ENCODE measurements at places on chromosomes 2 and 18.

DNA sequence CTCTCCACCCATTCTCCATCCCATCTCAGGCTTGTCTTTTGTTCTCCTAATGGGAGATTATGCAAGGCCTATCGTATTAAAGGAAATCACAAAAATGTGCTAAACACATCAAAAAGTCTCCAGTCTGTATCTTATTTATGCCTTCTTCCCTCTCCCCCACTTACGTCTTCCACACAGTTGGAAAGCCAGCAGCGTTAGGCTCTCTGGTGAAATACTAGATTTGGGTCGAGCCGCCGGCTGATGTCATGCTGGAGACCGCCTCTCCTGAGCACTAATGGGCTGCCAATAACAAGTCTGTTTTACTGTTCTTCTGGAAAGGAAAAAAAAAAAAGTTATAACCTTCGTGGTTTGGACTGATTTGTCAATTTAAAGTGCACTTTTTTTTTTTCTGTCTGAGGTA, 182.7 kb upstream of the SIX2 start:
- DNase-seq, result peak; percentile 31

DNA sequence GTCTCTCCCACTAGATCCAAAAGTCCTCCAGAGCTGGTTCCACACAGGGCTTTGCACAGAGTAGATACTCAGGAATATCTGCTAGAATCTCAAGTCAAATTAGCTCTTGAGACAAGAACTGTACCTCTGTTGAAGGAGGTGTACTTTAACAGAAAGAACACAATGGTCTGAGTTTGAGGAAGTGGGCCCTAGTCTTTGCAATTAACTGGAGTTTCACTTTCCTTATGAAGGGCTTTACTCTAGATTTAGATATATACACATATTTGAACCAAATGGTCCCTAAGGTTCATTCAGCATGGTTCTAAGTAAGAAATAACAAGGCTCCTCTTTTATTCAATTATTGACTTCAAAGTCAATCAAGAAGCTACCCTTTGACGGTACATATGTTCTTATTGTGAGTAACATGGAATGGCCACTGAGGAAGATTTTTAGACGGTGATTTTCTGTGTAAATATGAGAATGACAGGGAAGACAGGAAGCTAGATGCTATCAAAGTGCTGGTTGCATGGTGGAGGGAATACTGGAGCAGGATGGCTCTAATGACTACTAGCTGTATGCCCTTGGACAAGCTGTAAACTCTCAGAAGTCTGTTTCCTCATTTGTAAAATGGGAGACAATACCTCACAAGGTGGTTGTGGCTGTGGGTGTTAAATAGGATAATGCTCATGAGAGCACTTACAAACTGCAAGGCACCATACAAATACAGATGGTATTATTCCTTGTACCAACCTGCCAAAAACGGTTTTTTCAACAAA, 73.5 kb upstream of the SERTAD2 start:
- no peak for DNase-seq

DNA sequence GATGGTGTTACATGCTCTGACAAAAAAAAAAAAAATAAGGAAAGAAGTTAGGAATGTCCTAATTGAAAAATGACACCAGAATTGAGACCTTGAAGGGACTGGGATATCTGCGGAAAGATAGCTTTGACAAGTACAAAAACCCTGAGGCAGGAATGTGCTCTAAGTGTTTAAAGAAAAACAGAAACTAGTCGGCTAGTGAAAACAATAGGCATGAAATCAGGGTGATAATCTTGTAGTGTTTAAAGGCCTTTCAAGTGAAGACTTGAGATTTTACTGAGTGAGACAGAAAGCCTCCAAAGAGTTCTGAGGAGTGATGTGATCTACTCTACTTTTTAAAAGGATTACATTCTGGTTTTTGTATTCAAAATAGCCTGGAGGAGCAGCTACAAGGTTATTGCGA, 107.4 kb downstream of the COBLL1 start:
- DNase-seq, result no peak

DNA sequence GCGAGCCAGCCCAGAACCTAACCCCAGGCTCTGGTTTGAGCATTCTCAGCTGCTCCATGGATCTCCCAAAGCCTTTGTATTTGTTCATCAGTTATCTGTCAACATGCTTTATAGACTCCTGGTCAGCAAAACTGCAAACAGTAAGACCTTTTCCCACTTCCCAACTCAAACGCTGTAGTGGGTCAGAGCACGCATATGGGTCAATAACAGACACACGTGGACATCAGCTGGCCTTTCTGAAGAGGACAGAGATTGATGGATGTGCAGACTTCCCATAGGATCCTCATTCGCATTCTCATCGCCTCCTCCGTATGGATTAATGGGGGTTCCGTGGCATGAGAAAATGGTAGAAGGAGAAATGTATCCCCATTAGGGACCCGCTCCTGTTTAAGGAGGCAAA, 508.1 kb downstream of the EIPR1 start:
- DNase-seq, result no peak

- DNase-seq, result peak; percentile 95
Measured at GRCh38 chr2:162244541-162245031, 1.3 kb upstream of the FAP start.

- no peak for DNase-seq
Measured at GRCh38 chr2:88746929-88747490, 55.5 kb downstream of the RPIA start.

GRCh38 chr2:128536925-128537620, 218.4 kb upstream of the HS6ST1 start:
- peak; percentile 97 for DNase-seq

- no peak for DNase-seq
Measured at GRCh38 chr2:134366359-134366758, 112.5 kb downstream of the MGAT5 start.

GRCh38 chr2:29446847-29447246, 331.6 kb downstream of the CLIP4 start:
- DNase-seq, result peak; percentile 18

GRCh38 chr2:157894694-157895435, 18.7 kb upstream of the ACVR1 start:
- peak; percentile 79 for DNase-seq

GRCh38 chr2:226798422-226799210, 1.0 kb downstream of the IRS1 start:
- peak; percentile 66 for DNase-seq

DNA sequence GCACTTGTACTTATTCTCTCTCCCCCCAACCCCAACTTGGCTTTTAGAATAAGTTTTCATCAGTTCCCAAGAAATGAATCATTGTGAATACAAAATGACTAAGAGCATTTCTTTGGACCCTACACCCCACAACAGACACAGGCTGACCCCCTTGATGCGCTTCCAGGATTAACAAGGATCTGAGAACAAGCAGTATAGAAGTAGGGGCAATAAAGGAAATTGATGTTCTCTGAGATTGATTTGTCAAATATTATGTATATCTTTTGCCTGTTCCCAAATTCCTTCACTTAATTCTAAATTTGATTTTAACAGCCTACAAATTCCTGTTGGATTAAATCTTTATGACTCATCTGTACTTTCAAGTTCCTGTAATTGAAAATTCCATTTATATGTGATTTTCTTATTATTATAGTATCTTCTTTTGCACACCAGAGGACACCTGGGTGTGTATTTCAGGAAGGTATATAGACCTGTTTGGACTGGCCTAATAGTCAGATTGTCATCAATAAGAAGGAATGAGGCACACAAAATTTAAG, 10.2 kb upstream of the PTPN4 start:
- DNase-seq, result peak; percentile 83

- DNase-seq, result peak; percentile 13
Measured at GRCh38 chr18:59464486-59464885, 105.4 kb upstream of the LMAN1 start.

DNA sequence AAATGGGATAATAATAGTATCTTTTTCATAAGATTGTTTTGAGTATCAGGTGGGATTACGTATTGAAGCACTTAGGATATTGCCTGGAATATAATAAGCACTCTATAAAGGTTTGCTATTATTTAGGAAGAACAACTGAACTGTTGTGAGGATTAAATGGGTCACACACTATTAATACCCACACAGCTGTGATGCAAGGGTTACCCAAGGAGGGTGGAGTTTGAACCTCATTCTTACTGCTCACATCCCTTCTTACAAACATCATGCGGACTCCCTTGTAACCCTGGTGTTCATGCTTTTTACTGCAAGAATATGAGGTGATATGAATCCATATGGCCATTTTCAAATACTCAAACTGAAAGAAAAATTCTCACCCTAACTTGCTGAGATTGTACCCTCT, 113.5 kb downstream of the KCTD1 start:
- no peak for DNase-seq

DNA sequence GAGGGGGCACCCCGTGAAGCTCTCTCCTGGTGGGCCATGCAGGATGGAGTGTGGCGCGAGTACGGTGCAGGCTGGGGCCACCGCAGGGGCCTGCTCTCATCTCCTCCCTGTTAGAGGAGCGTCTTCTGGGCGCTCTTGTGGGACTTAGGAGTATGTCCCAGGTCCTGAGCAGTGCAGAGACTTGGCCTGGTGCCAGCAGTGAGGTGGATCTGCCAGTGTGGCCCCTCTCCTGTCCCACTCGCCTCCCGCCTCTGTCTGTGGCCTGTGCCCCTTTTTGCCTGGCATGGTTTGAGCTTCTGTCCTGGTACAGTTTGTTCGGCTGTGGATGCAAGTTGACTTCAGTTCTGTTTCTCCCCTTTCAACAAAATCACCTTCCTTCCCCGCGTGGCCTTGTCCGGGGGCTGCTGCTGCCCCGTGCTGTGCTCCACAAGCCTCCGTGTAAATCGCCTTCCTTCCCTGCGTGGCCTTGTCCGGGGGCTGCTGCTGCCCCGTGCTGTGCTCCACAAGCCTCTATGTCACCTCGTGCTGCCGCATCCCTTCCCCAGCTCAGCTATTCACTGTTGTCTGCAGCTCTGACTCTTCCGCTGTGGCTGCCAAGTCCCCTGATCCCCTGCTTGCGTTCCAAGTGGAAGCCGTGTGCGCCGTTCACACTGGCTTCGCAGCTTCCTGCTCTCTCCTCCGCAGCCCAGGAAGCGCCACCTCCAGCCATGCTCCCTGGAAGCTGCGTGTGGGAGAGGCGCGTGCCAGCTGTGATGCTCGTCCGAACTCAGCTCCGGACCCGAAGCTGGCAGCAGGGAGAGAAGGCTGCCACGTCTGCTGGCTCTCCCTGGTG, 13.7 kb downstream of the LDLRAD4 start:
- DNase-seq, result no peak

GRCh38 chr2:127133793-127134192, 26.8 kb upstream of the BIN1 start:
- no peak for DNase-seq

GRCh38 chr2:222982010-222982908, 69.7 kb upstream of the KCNE4 start:
- DNase-seq, result peak; percentile 83

- DNase-seq, result no peak
Measured at GRCh38 chr18:30781601-30782000, 260.9 kb downstream of the DSC3 start.

DNA sequence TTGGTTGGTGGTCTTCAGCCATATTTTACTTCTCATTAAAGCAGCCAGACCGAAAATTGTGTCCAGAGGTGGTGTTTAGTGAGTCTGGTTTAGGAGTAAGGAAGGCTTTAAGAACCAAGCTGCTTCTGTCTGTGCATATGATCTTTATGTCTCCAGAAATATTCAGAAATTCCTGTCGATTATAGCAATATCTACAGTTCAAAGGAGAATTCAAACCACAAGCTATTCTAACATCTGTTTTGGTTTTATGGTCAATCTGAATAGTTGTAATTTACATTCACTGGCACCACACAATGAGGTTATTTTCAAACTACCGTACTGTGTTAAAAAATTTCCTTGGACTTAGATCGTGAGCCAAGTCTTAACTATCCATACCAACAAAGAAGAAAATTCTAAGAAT, 11.3 kb downstream of the UPP2 start:
- DNase-seq, result peak; percentile 22

DNA sequence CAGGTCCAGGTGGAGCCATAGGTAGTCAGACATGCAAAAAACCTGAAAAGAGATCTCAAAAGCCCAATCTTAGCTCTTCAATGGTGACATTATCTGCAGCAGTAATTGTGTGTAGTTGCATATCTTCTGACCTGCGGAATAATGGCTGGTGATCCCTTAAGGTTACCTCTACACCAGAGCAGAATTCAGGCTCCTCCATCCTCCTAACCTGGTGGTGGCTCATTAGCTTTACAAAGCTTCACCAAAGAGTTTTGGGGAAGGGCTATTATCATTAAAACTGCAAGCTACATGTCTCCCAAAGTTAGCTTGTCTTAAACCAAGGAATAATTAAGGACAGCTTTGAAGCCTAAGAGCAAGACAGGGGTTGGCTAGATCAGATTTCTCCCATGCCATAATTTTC, 42.6 kb upstream of the CHST9 start:
- no peak for DNase-seq

DNA sequence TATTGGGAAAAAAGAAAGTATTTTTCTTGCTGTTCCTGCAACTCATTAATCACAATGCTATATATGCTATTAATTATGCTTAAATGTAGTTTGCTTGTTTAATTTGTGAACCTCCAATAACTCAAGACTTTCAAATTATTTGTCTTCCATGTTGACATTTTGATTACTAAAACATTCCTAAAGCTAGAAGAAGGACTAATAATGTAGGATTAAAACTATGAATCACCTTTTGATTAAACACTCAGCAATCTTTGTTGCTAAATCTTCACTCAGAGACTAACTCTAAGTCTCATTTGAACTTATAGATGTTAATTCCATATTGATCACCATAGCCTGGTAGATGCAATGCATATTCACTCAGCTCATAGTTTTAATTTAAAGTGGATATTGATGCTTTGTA, 524.6 kb upstream of the ZEB2 start:
- peak; percentile 61 for DNase-seq

DNA sequence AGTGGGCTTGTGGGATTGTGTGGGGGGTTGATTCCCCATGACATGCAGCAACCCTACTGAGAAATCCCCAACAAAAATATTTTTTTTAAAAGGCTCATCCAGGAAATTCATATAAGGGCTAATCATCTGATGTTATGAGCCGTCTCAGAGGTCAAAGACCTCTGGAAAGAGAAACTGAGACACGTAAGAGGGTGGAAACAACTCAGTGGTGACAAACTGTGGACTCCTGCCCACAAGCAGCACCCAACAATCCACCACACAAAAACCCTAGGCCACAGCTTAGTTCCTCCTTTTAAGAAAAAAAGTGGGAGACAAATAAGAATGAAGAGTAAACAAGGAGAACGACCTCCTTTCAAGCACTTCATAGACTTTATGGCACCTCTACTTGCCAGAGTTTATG, 1096.1 kb upstream of the NRXN1 start:
- DNase-seq, result no peak

- DNase-seq, result peak; percentile 32
Measured at GRCh38 chr2:234764372-234764771, 187.4 kb upstream of the SH3BP4 start.

All from fibroblast of skin of right quadriceps (primary cell).